ENCODE measurements at places on chromosomes 12 and 14.

DNA sequence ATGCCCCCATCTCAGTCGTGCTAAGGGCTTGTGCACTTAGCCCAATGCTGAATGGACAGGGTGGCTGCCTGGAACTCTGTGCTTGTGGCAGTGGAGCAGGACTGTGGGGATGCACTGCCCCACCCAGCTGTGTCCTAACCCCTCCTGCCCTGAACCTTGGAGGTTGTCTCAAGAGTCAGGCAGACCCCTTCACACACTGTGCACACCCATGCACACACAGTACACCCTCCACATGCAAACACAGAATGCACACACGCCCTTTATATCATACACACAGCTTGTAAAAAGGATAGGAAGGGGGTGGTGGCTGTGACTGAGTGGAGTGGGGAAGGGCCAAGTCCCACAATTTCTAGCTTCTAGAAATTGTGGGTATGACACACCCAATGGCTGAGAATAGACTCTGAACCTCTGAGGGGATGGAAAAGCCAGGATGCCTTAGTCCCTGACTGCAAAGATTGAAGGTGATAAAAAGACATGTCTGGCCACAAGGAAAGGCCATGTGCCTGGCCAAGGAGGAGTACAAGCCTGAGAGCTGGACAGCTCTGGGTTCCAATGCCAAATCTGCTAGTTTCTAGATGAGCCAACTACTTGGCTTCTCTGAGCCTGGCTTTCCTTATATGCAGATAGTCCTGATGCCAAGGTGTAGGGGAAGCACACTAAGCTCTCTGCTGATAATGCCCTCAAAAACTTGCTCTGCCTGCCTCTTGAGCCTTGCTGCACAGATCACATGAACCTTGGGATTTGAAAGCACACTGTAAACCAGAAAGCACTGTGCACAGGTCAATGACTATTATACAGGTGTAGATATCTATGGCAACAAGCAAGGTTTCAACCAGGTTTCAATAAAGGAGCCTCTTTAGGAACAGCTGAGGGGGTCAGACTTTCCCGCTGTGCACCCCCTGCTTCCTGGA is 8.4 kb downstream of the KRT8 start:
- DNase-seq = no peak

DNA sequence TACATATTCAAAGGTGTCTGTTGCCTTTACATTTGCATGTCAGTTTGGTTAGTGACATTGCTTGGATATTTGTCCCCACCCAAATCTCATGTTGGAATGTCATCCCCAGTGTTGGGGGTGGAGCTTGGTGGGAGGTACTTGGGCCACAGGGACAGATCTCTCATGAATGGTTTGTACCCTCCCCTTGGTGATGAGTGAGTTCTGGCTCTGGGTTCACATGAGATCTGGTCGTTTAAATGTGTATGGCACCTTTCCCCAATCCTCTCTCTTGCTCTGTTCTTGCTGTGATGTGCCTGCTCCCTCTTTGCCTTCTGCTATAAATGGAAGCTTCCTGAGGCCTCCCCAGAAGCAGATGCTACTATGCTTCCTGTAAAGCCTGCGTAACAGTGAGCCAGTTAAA is 207.9 kb upstream of the DIO3 start:
- no peak for DNase-seq

DNA sequence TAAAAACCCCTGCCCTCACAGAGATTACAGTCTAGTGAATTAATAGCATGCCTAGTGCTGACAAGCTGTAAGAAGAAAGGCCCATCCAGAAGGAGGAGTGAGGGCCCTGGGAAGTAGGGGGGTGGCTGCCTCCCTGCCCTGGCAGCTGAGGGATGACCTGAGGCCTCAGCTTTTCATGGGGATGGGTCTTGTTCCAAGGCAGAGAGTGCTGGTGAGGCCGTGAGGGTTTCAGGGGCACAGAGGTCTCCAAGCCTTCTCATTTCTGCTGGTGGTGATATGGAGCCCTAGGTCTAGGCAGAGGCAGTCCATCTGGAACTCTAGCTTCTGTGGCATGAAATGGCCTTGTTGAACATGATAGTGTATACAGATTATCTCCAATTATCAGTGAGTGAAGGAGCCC is 114.4 kb downstream of the ZFP36L1 start:
- no peak for DNase-seq

GRCh38 chr12:38775457-38775856 is 129.9 kb downstream of the CPNE8 start:
- no peak for DNase-seq

DNA sequence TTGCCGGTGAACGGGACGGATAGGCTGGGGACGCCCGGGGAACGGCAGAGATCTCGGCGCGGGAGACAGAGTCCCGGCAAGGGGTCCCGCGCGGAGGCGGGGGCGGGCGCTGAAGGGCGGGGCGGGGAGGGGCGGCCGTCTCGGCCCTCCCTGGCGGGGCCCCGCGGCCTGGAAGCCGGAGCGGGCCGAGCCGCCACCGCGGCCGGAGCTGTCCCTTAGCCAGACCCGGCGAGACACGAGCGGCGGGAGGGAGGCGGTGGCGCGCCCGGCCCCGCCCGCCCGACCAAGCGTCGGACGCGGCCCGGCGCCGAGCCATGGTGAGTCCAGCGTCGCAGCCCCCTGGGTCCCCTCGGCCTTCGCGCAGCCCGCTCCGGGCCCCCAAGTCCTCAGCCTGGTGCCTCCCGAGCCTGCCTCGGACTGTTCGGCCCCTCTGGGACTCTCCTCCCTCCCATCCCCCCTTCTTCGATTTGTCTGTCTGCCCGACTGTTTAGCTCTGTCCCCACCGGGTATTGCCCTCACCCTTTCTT is at the start of gene ARHGEF40:
Gene ARHGEF40 (plus strand): TSS at position 222 of the 527 bp plus-strand sequence. CDS start 93 bp downstream, at position 315.
- DNase-seq = peak; percentile 81

- no peak for DNase-seq
Measured at GRCh38 chr12:122090759-122091515, 12.4 kb downstream of the MLXIP start.

GRCh38 chr12:26287671-26288381 is 92.5 kb downstream of the SSPN start:
- peak; percentile 67 for DNase-seq

DNA sequence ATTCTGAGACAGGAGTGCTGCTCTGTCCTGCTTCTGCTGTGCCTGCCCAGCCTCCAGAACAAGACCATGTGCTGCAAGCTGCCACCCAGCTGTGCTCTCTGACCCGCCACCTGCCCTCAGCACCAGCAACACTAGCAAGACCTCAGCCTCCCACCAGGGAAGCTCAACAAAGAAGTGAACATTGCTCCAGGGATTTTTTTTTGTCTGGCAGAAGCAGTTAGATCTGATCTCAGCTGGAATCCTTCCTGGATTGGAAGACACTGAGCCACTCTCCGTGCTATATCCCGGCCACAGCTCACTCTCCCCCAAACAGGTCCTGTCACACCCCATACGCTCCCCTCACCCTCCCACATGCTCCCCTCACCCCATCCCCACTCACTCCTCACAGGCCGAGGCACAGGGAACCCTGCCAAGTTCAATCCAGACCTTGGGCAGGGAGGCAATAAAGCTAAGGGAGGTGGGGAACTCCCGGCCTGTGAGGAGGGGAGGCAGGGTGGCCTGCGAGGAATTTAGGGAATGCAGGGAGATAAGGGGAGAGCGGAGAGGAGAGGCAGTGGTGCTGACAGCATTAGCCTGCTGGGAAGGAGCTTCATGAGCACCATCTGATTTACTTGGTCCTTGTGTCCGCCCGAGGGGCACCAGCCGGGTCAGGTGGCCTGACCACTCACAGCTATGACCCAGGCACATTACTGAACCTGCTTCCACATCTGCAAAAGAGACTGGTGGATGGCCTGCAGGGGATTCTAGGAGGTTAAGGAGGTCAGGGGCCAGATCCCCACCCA is 29.7 kb downstream of the CCDC85C start:
- DNase-seq = peak; percentile 71

DNA sequence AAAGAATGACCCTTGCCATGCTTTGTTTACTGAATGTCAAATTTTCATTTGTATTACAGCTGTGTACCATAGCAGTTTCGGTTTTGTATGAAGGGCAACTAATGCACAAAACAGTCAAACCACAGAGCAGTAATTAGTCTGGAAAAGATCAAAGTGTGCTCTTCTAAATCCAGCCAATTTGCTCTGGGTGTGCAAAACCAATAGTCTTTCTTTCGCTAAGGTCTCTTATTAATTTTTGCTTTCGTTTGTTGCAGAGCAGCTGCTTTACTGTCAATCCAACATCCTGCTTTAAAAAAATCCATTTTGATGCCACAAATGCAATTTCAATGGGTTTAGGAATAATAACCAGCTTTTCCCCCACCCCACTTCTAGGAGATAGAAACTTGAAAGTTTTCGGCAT is 114.2 kb downstream of the BRMS1L start:
- DNase-seq = no peak

- no peak for DNase-seq
Measured at GRCh38 chr14:51185180-51185579, 54.9 kb upstream of the TMX1 start.

- DNase-seq = no peak
Measured at GRCh38 chr14:36505892-36506731, 13.9 kb downstream of the NKX2-1 start.

DNA sequence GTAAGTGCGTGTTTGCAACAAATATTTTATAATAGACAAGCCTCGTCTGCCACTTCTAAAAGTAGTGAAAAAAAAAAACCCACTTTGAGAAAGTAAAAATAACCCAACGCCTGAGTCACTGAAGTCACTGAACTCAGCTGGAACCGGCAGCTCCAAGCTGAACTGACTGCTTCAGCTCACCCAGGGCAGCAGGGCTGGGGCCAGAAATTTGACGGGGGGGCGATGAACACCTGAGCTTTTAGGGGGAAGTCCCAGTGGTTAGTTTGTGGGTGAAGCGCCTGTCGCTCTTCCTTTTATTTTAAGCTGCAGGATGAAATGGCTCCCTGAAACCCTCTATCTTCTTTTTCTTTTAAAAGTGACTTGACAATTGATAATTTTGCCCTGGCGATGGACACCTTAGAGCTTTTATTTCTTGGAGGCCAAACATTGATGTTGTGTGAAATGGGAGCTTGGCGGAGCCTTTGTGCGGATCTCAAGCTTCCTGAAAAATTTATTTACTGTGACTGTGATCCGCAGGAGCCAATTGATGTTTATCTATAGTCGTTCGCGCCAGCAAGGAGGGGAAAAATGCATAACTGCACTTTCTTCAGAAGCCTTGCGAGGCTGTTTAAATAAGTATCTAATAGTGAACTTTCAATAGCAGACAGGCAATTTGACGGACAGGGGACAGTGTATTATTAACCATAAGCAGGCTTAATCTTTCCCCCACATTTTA is 173.2 kb upstream of the MYL2 start:
- DNase-seq = no peak

Data from heart left ventricle (tissue), 16 donors.